ENCODE measurements at places on chromosomes 1 and 21. TPM values are rescaled to one million over a fixed set of nuclear protein-coding genes. Genes with fewer than 3 reads are reported as not detected.

Gene POFUT2
- total RNA-seq, result 11.3 TPM

Gene LENEP
- not detected for total RNA-seq

Gene PAX7
- total RNA-seq, result not detected

Gene MROH9
- total RNA-seq, result not detected

Gene SLC5A3
- 25.5 TPM for total RNA-seq

Gene C1orf87
- not detected for total RNA-seq

Gene PTCH2
- total RNA-seq, result not detected

Gene AUNIP
- total RNA-seq, result 2.8 TPM

Gene PLA2G2D
- not detected for total RNA-seq

Gene ATP1A2
- total RNA-seq, result not detected

Gene ETV3L
- not detected for total RNA-seq

Gene NUP210L
- total RNA-seq, result 0.24 TPM

Gene HLX
- not detected for total RNA-seq

Gene MSH4
- 0.21 TPM for total RNA-seq

Gene LEMD1
- 10.4 TPM for total RNA-seq

Gene DIRAS3
- not detected for total RNA-seq

Gene LYPD8
- total RNA-seq, result not detected
